ENCODE measurements at places on chromosomes 2 and 18. TPM values are rescaled to one million over a fixed set of nuclear protein-coding genes. Genes with fewer than 3 reads are reported as not detected.

DNA sequence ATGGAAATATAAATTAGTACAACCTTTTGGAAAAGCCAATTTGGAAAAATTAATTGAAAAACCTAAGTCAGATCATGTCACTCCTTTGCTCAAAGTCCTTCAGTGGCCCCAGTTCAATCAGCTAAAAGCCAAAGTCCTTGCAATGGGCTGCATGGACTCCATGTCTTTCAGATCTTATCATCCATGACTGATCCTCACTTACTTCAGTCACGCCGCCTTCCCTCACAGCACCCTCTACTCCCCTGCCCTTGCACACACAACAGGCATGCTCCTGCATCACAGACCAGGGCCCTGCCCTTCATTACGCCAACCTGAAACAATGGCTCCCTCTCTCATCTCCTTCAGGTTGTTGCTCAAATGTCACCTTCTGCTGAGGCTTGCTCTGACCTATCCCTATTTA is 15.6 kb downstream of the KANSL3 start:
- no peak for DNase-seq

GRCh38 chr2:46837112-46837454 is 78.5 kb downstream of the MCFD2 start:
- no peak for DNase-seq

KCNG2 gene
- polyA plus RNA-seq = 0.46 TPM

GRCh38 chr2:10661846-10662245 is 27.9 kb downstream of the NOL10 start:
- DNase-seq = no peak

DNA sequence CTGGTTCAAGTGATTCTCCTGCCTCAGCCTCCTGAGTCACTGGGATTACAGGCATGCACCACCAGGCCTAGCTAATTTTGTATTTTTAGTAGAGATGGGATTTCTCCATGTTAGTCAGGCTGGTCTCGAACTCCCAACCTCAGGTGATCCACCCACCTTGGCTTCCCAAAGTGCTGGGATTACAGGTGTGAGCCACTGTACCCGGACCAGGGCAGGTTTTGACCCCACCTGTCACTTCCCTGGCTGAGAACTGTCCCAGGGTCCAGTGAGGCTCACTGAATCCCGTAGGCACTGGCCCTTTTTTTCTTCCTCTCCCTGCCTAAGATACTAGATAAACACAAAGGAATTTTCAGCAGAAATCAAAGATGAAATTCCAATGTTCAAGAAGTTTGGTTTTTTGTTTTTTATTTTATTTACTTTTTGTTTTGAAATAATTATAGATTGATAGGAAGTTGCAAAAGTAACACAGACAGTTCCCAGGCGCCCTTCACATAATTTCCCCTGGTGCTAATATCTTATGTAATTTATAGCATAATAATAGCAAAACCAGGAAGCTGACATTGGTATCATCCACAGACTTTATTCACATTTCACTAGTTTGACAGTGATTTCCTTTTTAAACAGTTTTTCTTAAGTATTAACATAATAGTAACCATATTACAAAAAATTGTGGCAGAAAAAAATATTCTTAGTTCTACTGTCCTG is 52.4 kb upstream of the B3GNT7 start:
- DNase-seq = no peak
